Chondrocyte (in vitro differentiated cells): ENCODE measurements at places on chromosomes 12 and 14. TPM values are rescaled to one million over a fixed set of nuclear protein-coding genes. Genes with fewer than 3 reads are reported as not detected.
A peak's percentile ranks its signal among the peaks of the same experiment; 100 is the strongest.

- no peak for DNase-seq
These were observed 45.2 kb upstream of the MAP1LC3B2 start for GRCh38 chr12:116513944-116514343.

DNA sequence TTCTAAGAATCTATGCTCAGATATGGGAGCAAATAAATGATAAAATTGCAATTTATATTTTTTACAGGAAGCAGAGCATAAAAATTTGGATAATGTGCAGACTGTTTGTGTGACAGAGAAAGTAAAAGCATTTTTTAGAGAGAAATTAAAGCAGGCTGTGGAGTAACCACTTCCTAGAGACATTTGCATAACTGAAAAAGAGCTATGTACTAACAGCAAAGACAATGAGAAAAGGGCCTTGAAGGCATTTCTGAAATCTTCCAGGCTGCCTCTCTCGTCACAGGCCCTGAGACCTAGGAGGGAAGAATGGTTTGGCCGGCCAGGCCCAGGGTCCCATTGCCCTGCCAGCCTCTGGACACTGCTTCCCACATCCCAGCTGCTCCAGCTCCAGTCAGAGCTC lies 247.2 kb downstream of the ALX1 start:
- no peak for DNase-seq

- no peak for DNase-seq
These were observed 2.8 kb downstream of the SLC5A8 start for GRCh38 chr12:101207086-101207780.

DNA sequence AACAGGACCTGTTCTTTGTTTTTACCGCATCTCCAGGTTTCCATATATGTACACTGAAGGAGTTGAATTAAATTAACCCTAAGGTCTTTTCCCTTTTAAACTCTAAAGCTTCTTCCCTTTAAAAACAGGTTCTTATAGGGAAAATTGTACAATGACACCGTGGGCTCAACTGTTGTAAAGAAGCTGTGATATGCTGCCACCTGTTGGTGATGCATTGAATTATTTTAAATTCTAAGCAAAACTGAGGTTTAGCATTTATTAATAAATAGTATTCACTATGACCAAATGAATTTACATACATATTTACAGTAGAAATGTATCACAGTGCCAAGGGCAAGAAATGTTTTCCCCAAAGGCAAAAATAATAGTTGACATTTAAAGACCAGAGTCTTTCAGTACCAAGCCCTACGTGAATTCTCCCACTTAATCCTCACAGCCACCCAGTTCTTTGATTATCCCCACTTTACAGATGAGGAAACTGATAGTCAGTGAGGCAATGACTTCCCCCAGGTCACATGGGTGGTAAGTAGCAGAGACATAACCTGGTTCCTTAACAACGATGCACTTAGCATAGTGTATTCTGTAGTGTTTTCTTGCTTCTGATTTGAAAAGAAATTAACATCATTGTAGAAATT lies 35.7 kb upstream of the TMEM263 start:
- no peak for DNase-seq

GRCh38 chr12:47085815-47086252 lies 6.1 kb upstream of the AMIGO2 start:
- no peak for DNase-seq

DNA sequence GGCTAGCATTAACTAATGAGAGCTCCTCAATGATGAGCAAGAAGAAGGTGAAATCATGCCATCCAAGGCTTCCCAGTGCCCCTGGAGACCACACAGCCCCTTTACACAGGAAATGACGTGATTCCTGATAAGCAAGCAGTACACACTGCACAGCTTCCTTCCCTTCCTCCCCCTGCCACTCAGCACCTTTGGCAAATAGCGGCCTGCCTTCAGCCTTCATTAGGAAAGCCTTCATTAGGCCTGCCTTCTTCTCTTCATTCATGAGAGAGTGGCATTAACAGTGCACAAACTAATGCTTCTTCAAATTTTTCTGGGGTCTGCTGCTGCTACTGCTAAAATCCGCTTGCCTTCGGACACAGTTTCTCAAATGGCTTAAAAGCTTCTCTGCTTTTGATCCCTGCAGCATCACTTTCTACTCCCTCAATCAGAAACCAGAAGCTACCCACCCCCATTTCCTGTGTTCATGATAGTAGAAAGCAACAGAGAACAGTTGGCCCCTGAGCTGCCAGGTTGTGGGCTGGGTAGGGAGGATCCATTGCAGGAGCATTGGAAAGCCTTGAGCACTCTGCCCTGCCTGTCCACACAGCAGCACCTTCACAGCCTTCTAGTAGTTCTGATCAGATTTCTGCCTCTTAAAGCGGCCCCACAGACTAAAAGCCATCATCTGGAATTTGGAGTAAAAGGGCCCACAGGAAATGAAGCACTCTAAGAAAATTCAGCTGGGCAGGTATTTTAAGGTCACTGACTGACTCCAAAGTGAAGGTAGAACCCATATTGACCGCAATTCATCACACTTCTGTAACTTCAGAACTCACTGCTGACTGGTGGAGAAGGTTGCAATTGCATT lies 103.8 kb upstream of the ETV6 start:
- no peak for DNase-seq

- DNase-seq: no peak
These were observed at the start of gene PLEKHD1 for GRCh38 chr14:69484444-69485314. PLEKHD1 (plus strand) TSS chr14:69484728; CDS start chr14:69484966, 238 bp downstream.

- DNase-seq: no peak
These were observed 343.4 kb downstream of the DPF3 start for GRCh38 chr14:72550513-72550912.

GRCh38 chr14:24442240-24443052 lies at the start of gene SDR39U1:
SDR39U1 (minus strand) TSS chr14:24442776; CDS start chr14:24442769, 7 bp downstream.
- DNase-seq: peak; percentile 98

LTBR gene
- total RNA-seq: 11.8 to 46.5 TPM (median 41.1 TPM) in 3 replicates

CLEC1B gene
- total RNA-seq: not detected in 3 replicates

TSPAN11 gene
- total RNA-seq: 0.87 to 1.9 TPM (median 0.95 TPM) in 3 replicates

AQP2 gene
- total RNA-seq: not detected in 3 replicates

AGAP2 gene
- total RNA-seq: 1.9 to 3.1 TPM (median 1.9 TPM) in 3 replicates

TCL1B gene
- not detected in 3 replicates for total RNA-seq
